ENCODE measurements at places on chromosomes 12 and 14.

- DNase-seq = no peak
Observed at GRCh38 chr12:12116677-12117076, 45.9 kb downstream of the BCL2L14 start.

DNA sequence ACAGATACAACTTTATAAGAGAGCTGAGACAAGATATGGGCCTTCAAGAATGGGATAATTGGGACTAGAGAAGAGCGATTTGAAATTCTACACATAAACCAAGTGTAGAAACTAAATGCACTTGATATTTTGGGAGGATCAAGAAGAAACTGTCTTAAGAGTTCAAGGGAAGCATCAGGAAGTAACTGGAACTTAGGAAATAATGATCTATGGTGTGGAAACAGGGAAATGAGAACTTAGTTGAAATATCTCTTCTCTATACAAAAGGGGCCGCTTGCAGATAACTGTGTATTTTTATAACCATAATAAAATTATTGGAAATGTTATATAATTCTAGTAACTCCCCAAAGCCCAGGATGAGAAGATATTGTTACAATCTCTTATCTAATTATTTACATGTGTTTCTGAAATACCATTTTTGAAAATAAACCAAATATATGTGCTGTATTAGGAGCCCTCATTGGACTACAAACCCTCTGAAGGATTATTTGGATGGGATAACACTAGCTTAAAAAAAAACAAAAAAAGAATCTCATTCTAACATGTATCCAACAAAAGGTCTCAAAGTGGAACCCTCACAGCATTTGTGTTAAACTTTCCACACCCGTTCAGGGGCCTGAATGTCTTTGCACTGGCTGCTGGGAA, 84.7 kb upstream of the FLRT2 start:
- DNase-seq = no peak

- DNase-seq = no peak
Observed at GRCh38 chr12:117903110-117903840, 65.5 kb downstream of the KSR2 start.

DNA sequence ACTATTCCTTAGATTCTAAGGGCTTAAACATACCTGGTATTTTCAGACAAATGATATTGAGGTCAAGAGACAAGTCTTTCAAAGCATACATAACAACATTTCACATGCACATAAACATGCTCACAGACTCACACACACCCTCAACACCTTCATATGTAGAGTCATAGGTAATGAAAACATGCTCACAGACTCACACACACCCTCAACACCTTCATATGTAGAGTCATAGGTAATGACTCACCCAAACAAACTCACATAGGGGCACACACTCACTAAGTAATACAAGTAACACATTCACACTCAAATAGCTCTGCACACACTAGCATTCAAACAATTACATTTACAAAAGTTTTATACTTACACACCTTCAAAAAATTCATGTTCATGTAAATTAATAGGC, 975.5 kb downstream of the TMEM121 start:
- no peak for DNase-seq

DNA sequence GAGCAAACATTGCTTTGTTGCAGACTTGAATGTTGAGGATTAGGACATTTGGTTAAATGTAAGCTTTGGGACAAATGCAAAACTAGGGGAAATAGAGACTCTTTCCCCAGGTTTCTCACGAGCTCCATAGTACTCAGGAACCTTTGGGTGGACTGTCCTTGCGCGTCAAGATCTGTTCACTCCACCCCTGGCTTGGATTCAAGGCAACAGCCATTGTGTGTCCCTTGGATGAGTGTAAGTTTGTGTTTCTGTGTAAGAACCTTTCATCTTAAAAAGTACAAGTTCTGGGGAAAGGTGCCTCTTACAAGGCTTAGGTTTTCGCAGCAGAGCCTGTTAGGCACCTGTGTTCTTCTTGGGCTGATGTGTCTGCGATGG, 3.7 kb downstream of the SUSD6 start:
- DNase-seq = no peak

DNA sequence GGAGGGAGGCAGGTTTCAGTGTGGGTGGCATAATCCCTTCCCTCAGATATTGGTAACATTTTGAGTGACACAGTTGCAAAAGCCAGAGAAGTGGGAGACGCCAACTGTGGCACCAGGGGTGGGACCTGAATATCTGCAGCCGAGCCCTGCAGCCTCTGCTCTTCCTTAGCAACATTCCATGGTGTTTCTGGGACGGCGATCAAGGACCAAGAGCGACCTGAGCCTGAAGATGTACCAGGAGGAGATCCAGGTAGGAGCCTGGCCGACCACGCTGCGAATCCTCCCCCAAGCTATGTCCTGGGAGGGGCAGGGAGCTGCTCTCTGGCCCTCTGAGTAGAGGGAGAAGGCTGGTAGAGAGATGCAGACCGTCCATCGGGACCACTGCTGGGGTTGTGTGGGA, 41.8 kb downstream of the SLC8B1 start:
- no peak for DNase-seq

Measured in MM.1S (cell line).